ENCODE measurements at places on chromosomes 13 and 19.

GRCh38 chr13:40252241-40252640 is 414.2 kb downstream of the FOXO1 start:
- no peak for DNase-seq

DNA sequence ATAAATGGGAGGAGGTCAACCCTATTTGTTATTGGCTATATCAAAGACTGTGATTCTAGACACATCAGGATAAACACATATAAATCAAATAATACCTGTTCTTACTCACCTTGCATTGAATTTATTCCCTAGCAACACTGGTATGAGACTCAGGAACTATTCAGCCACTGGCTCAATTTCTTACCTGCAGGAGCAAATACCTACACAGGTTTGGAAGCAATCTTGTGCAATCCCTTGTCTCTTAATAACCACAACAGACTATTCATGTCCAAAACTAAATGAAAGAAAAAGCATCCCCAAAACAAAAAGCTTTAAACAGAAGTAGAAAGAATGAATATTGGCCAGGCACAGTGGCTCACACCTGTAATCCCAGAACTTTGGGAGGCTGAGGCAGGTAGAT is 55.5 kb downstream of the TBC1D4 start:
- no peak for DNase-seq

DNA sequence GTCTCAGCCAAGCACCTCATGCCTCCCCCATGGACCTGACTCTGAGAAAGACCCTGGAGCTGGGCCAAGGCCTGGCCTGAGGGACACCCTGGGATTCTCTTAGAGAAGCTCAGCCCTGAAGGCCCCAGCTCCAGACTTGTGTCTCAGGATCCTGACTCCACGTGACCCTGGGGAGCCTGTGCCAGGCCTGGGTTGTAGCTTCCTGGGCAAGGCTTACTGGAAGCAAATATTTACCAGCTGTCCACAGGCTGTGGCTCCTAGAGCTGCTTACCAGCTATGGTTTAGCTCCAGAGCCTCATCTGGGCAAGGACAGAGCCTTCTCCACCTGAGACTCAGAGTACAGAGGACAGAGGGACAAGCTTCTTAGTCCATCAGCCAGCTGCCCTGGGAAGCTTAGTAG is 61.0 kb upstream of the CEACAM8 start:
- DNase-seq: no peak

DNA sequence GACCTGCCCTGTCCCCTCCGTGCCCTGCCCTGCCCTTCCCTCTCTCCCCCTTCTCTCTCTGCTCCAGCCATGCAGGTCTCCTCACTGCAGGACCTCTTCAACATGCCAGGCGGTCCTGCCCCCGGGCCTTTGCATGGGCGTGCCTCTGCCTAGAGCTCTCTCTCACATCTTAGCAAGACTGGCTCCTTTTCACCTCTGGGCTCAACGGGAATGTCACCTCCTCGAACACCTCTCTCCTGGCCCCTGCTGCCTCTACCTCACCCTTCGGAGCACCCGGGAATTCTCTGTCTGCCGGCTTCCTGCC is 5.6 kb downstream of the MFSD12 start:
- no peak for DNase-seq

DNA sequence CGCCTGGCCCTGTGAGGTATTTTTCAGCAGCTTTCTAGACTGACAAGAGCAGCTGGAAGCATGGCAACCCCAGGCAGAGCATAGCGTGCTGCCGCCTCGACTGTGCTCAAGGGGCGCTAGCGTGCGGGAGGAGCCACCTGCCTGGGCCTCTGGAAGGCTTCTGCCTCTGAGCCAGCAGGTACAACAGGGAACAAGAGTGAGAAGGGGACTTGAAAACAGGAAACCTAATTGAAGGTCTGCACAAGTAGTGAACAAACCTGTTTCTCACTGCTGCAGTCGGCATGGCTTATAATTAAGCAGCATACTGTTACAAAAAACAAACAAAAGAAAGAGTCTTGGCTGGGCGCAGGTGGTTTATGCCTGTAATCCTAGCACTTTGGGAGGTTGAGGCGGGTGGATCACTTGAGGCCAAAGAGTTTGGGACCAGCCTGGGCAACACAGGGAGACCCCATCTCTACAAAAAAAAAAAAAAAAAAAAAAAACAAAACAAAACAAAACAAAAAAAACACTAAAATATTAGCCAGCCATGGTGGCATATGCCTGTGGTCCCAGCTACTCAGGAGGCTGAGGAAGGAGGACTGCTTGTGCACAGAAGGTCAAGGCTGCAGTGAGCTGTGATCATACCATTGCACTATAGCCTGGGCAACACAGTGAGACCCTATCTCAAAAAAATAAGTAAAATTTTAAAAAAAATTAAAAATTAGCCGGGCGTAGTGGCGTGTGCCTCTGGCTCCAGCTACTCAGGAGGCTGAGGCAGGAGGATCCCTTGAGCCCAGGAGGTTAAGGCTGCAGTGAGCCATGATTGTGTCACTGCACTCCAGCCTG is 12.6 kb upstream of the GARRE1 start:
- no peak for DNase-seq

DNA sequence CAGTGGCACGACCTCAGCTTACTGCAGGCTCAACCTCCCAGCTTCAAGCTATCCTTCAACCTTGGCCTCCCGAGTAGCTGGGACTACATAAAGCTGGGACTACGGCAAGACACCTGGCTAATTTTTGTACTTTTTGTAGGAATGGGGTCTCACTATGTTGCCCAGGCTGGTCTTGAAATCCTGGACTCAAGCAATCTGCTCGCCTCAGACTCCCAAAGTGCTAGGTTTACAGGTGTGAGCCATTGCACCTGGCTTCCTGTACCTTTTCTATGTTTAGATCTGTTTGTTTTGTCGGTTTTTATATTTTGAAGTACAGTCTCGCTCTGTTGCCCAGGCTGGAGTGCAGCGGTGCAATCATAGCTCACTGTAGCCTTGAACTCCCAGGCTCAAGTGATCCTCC is 17.5 kb upstream of the TICAM1 start:
- DNase-seq: no peak

GRCh38 chr19:4829001-4829712 is 2.4 kb downstream of the TICAM1 start:
- no peak for DNase-seq

Measured in hepatic stellate cell (primary cell).